ENCODE measurements at places on chromosomes 2 and 18.

- DNase-seq: no peak
Observed at GRCh38 chr2:128394007-128394730, 75.5 kb upstream of the HS6ST1 start.

DNA sequence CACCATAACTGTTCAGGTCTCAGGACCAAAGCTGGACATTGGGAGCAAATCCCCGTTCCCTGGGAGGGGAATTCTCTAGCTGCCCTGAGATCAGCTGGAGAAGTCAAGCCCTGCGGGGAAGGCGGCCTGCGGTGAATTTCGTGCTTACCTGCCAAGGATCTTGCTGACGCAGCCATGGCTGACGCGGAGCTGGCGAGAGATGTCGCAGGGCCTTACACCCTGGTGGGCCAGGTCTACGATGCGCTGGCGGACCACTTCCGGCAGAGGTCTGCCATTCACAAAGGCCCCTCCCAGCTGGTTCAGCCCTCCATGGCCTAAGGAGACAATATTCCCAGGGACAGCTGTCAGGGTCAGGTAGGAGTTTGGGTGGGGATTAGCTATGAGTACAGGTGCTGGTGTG, 32.1 kb downstream of the PAX8 start:
- DNase-seq: no peak

DNA sequence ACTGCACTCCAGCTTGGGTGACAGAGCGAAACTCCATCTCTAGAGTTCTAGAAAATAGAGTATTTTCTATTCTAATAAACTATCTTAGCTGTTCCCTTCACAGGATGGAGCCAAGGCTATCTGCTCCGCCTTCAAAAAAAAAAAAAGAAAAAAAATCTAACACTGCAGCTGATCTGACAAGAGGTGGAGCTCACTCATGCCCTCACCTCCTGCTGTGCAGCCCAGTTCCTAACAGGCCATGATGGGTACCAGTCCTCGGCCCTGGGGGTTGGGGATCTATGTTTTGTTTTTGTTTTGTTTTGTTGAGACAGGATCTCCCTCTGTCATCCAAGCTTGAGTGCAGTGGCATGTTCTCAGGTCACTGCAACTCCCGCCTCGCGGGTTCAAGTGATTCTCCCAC, 3.0 kb downstream of the WDSUB1 start:
- no peak for DNase-seq

GRCh38 chr2:181915102-181915501, 23.6 kb downstream of the ITPRID2 start:
- no peak for DNase-seq

- no peak for DNase-seq
Observed at GRCh38 chr2:3131636-3132326, 245.8 kb downstream of the EIPR1 start.

Measured in fibroblast of skin of right biceps (primary cell).